ENCODE measurements at places on chromosomes 5 and 9.
A peak's percentile ranks its signal among the peaks of the same experiment; 100 is the strongest.

DNA sequence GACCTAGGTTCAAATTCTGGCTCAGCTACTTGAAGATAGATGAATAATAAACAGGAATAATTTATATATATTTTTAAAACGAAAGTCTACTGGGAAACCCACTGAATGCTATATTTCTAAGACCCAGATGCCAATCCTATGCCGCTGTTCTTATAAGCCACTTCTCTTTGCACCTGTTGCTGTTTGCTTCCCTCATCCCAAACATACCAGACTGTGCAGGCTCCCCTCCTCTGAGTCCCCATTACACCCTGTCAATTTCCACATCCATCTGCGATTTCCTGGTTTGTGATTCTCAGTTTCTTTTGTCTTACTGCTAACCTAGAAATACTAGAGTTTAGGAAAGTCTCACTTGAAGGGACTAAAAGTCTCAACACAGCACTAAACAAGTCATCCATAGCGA is 92.8 kb upstream of the CAST start:
- DNase-seq, result no peak

DNA sequence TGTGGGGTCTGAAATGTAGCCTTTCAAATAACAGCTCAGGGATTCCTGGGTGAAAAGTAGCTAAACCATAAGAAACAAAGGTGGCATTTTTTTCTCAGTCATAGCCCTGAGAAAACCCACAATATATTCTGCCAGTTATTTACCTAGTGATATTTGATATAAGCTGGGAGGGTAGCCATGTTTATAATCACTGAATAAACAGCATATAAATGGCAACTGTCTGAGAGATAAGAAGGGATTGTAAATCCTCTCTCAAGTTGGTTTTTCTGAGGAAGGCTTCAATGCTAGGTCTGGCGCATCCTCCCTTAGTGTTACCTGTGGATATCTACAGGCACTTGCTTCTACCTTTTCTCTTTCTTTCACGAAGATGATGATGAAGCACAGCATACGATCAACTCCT is 1080.5 kb upstream of the DMAC1 start:
- no peak for DNase-seq

DNA sequence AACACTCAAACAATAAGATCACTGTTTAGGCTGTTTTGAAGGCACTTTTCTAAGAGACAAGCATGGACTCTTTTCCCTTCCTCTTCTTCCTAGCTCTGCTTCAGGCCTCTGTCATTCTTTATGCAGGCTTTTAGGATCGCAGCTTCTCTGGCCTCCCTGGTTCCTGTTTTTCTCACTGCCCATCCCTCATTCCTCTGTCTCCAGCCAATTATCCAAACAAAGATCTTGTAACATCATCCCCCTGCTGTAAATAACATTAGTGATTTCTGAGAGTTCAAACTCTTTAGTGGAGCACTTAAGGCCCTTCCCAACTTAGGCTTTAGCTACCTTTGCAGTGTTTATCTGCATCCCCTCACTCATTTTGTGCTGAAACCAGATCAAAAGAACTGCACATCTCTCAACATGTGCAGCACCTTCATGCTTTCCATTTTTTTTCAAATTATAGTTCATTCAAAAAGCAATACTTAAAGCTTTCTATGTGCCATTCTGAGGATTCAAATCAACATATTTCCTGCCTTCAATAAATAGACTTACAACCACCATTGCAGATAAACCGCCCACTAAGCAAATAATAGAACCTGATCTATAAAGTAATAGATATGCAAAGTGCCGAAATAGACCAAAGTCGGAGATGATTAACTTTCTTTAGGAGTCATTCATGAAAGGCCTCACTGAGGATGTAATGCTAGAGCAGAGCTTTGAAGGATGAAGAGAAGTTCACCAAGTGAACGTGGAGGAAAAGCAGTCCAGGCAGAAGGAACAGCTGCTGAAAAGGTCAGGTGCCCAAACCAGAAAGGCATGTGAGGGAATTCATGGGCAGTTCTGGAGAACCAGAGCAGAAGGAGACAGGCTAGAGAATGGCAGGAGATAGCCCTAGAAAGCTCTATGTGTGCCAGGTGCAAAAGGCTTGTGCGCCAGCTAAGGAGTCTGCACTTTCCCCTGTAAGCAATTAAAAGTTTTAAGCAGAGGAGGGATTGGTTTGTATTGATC is 95.8 kb upstream of the ZNF366 start:
- DNase-seq, result no peak

GRCh38 chr5:103452089-103452488 is 110.5 kb downstream of the NUDT12 start:
- DNase-seq, result no peak

- no peak for DNase-seq
Measured at GRCh38 chr5:143741421-143741820, 70.5 kb upstream of the HMHB1 start.

GRCh38 chr9:107740088-107740980 is 250.8 kb upstream of the KLF4 start:
- no peak for DNase-seq

DNA sequence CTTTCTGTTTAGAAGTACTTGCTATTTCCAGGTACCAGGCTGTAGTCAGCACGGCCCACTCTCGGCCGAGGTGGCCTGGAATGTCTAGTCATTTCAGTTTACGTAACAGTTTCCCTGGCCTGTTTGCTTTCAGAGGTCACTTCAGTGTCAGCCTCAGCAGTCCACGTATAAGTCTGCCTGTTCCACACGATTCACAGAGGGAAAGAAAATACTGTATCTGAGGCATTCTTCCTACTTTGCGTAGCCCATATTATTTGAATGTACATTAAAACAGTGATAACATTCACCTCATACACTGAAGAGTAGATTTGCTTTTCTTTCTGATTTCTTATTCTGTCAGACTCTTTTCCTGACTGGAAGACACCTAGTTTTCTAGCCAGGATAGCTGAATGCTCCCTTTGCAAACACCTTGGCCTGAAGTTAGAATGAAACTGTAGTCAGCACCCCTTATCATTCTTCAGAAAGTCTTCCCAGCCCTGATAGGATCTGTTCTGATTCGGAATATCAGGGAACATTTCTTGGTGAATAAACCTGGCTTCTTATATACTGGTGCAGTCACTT is 140.9 kb downstream of the AOPEP start:
- peak; percentile 19 for DNase-seq

DNA sequence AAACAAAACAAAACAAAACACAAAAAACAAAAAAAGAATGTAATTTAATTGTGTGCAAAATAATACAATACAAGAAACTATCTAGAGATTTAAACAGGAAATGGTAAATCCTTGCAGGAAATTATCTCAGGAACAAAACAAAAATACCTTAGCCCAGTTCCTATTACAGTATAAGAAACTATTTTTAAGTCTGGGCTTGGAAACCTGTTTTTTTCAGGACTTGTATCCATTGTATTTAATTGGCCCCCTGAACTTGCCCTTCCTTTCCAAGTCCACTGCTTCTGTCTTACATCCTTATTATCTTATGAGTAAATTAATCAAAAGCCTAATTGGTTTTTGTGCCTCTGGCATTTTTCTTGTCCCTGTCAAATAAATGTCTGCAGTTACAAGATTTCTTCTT is 48.5 kb downstream of the ST8SIA4 start:
- no peak for DNase-seq

- no peak for DNase-seq
Measured at GRCh38 chr9:22237497-22238363, 208.9 kb upstream of the DMRTA1 start.

DNA sequence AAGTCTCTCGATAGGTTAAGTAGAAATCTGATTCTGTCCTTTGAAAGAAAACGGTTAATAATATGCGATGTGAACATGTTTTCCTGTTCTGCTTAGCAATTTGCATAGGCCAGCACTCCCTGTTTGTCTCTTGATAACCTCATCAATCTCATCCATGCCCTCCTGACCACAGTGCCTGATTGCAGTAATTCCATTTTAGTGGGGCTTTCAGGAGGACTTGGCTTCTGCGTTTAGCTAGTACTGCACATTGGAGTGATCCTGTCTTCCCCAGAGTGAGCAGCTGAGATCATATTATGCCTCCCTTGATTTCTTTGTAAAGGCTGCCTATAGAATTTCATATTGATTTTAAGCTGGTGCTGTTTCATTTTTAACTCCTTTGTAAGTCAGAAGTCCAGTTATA is 335.9 kb upstream of the ISL1 start:
- DNase-seq, result no peak

DNA sequence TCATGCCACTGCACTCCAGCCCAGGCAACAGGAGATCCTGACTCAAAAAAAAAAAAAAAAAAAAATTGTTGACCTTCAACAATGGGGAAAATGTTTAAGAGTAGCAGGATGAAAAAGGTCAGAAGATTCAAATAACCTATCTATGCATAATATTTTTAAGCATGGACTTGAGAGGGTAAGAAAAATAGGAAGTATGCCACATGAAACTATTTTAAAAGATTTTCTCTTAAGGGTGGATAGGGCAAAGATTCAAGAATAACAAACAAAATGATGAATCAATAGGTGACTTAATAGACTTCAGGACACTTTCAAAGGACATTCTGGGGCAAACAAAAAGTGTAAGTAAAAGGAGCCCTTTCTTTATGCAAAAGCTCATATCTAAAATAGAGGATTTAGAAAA is 3.2 kb downstream of the TEX48 start:
- no peak for DNase-seq

DNA sequence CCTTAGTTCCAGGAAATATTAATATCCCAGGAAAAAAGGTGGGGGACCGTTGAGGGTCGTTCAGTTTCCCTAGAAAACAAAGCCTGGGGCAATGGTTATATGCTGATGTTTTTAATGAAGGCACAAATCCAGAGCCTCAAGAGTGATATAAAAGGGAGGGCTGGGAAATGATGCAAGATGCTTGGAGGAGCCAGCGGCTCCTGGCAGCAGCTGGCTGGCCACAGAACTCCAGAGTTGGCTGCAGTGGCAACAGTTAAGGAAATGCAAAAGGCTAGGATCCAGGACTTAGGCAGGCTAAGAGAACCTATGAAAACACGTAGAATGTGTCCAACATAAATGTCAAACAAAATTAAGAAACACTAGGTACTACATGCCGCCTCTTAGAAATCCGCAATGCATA is 31.0 kb upstream of the B4GALT1 start:
- no peak for DNase-seq

GRCh38 chr5:35717718-35718117 is 100.1 kb downstream of the SPEF2 start:
- no peak for DNase-seq

DNA sequence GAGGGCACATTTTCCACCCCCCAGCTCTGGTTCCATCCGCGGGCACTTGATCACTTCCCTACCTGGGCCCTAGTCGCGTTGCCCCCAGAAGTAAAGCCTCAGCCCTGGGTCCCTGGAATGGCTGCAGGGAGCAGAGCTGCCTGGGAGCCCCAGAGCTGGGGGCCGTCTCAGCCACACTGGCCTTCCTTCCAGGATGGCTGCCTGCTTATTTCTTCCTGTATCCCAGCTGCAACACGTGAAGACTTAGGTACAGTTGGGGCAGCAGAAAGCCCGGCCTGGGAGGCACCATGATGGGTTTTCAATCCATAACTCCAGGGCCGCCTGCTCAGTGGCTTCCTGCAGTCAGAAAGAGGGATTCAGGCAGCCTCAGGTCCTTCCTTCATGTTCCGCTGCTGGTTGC is 232.3 kb downstream of the IRX2 start:
- no peak for DNase-seq

DNA sequence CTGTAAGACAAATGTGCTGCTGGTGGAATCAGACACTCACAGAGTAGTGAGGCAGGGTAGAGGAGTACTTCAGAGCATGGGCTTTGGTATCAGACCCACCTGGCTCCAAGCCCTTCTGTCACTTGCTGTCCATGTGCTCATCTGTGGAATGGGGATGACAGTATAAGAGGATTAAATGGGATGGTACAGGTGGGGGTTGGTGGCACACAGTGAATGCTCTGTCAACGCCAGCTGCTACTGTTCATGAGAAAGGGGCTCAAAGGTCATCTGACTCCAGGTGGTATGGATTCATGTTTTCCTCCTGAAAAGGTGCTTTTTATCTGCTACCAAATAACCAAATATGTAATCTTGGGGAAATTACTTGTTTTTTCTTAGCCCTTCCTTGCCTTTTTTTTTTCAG is 23.0 kb upstream of the PPARGC1B start:
- no peak for DNase-seq

- no peak for DNase-seq
Measured at GRCh38 chr9:131177898-131178297, 52.5 kb downstream of the NUP214 start.

GRCh38 chr5:172841-173251 is 18.4 kb upstream of the LRRC14B start:
- no peak for DNase-seq

- no peak for DNase-seq
Measured at GRCh38 chr5:171952021-171952420, 54.4 kb downstream of the FBXW11 start.

GRCh38 chr9:133700819-133701320 is 37.3 kb downstream of the SARDH start:
- no peak for DNase-seq

DNA sequence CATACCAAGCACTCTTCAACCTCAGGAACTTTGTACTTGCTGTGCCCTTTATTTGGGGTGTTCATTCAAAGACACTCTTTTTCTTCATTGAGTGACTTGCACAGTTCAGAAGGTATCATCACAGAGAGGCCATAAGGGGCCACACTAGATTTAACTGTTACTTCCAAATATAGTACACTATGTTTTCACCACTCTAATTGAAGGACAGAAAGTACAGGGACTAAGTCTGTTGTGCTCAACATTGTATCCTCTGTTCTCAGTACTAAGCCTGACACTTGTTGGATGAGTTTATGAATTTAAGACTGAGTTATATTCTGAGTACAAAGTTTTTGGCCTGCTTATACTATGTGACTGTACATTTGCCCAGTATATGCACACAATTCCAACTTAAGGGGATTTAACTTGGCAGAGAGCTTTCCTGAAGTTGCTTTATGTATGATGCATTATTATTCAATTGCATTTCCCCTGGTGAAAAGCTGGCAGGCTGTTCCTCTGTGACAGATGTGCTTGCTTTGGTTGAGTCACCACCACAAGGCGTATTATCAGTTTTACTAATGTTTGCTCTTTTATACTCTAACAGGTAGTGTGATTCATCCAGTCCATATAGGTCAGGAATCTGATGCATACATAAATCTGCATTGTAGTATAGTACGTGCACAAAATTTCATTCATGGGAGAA is 714.8 kb downstream of the TLR4 start:
- no peak for DNase-seq

DNA sequence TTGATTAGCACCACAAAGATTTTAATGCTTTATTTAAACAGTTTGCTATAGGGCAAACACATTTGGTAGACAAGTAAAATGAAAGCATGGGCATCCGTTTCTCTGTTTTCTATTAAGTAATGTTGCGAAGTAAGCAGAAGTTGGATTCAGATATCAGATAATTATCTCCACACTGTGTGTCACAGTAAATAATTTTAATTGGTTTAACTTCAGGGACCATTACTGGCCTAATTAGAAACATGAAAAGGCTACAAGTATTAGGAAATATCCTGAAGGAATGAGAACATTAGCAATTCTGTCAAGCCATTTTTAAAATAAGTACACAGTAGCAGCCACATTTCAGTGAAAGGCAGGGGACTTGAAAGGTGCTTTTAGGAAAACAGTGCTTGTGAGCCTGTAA is 975.4 kb downstream of the NR2F1-AS1 start:
- DNase-seq, result no peak

- no peak for DNase-seq
Measured at GRCh38 chr9:107226421-107226820, 56.7 kb upstream of the RAD23B start.

All from progenitor cell of endocrine pancreas (in vitro differentiated cells).